Right atrium auricular region (tissue), 2 donors: ENCODE measurements at places on chromosomes 5 and 9. TPM values are rescaled to one million over a fixed set of nuclear protein-coding genes. Genes with fewer than 3 reads are reported as not detected.

DNA sequence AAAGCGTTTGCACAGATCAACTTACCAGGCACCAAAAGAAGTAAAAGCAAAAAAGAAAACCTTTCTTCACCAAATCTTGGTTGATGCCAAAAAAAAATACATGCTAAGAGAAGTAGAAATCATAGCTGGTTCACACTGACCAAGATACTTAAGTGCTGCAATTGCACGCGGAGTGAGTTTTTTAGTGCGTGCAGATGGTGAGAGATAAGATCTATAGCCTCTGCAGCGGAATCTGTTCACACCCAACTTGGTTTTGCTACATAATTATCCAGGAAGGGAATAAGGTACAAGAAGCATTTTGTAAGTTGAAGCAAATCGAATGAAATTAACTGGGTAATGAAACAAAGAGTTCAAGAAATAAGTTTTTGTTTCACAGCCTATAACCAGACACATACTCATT, 36.4 kb upstream of the CCDC152 start:
- no peaks in the 10 kb centered on the region for H3K27me3 ChIP-seq
- no peaks in the 10 kb centered on the region for H3K4me1 ChIP-seq
- H3K27ac ChIP-seq = no peak overlapping the region
- peaks cover 5% of the 10 kb centered on the region for H3K36me3 ChIP-seq
- DNase-seq = no peak

DNA sequence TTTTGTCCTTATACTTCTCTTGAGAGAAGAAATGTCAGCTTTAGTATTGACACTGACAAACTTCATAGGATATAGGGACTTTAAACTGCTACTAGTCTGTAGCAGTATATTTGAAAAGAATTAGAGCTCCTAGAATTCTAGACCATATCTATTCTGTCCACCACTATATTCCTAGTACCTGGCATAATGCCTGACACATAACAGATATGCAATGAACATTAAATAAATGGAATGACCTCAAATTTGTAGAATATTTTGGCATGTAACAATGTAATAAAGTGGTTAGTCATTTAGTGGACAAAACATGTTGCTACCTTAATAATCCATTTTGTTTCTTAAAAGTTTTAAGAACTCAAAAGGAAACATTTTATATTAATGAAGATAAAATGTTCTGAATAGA, 57.5 kb downstream of the HOMER1 start:
- no peak overlapping the region for H3K4me3 ChIP-seq
- H3K27ac ChIP-seq = no peak overlapping the region
- DNase-seq = no peak
- peaks cover 4% of the 10 kb centered on the region for H3K4me1 ChIP-seq
- H3K27me3 ChIP-seq = no peaks in the 10 kb centered on the region

DNA sequence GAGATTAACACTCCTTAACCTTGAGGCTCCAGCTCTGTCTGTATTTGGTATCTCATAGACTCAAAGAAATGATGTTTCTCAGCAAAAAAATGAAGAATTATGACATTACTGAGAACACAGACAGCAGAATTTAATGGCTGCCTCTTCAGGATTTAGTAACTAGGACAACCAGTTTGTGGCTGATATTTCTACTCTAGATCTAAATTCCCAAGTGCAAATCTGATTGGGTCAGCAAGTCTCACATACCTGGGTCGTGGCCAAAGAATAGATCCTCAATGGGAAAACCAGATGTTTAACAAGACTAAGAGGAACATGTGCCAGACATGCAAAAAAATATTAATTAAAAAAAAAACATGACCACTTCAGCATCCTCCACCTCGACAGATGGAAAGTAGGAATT, 608.9 kb downstream of the DTWD2 start:
- H3K27me3 ChIP-seq = no peaks in the 10 kb centered on the region
- no peak overlapping the region for H3K4me3 ChIP-seq
- DNase-seq = no peak
- no peaks in the 10 kb centered on the region for H3K36me3 ChIP-seq
- H3K4me1 ChIP-seq = no peaks in the 10 kb centered on the region
- no peak overlapping the region for H3K27ac ChIP-seq

- no peak for DNase-seq
- H3K36me3 ChIP-seq = no peaks in the 10 kb centered on the region
- H3K27me3 ChIP-seq = no peaks in the 10 kb centered on the region
- no peak overlapping the region for H3K27ac ChIP-seq
- H3K4me1 ChIP-seq = no peaks in the 10 kb centered on the region
These were observed 213.9 kb upstream of the TBCA start for GRCh38 chr5:77990020-77990419.

GRCh38 chr9:123864251-123864650, 65.7 kb downstream of the DENND1A start:
- no peak overlapping the region for H3K27ac ChIP-seq
- DNase-seq = no peak
- no peaks in the 10 kb centered on the region for H3K27me3 ChIP-seq
- no peak overlapping the region for H3K4me3 ChIP-seq
- H3K4me1 ChIP-seq = no peaks in the 10 kb centered on the region

The SLC6A18 gene
- not detected for total RNA-seq

The PCDHGB2 gene
- total RNA-seq = 5.2 TPM

DNA sequence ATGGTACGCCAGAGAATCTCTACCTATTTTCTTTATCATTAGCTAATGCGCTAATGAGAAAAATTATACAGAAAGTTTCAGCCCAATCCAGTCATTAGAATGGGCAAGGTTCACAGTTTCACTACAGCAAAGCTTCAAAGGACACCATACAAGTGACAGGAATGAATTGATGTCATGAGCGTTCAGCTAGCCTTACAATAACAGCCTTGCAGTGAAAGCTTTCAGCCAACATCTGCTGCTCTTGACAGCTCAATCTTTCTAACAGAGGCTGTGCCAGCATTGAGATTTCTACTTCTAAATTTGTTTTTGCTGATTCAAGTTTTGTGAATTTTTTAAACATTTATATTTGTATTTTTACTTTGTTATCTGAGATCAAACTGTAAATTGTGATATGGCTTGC, 302.4 kb upstream of the FAM174A start:
- no peaks in the 10 kb centered on the region for H3K27me3 ChIP-seq
- no peaks in the 10 kb centered on the region for H3K36me3 ChIP-seq
- H3K4me1 ChIP-seq = no peaks in the 10 kb centered on the region

DNA sequence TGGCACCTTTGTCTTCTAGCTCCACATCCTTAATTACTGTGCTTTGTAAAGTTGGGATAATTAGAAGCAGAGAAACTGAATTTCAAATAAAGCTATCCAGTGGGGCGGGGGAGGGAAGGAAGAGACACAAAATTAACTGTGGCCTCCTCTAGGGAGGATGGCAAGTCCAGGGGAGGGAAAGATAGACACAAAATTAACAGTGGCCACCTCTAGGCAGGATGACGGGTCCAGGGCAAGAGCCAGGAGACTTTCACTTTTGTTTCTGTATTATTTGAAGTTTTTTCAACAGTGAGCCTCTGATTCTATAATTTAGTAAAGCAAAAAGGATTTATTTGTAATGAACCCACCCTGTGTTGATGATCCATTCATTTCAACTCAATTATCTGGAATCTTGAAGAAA, 335.9 kb downstream of the MSX2 start:
- H3K36me3 ChIP-seq = no peaks in the 10 kb centered on the region
- no peaks in the 10 kb centered on the region for H3K4me1 ChIP-seq
- H3K4me3 ChIP-seq = peak overlapping the region; percentile 17
- H3K27me3 ChIP-seq = no peaks in the 10 kb centered on the region
- DNase-seq = no peak

The MAT2B gene
- 47.6 TPM for total RNA-seq

GRCh38 chr5:11000515-11001353, 239.7 kb upstream of the DAP start:
- H3K27me3 ChIP-seq = no peaks in the 10 kb centered on the region
- DNase-seq = no peak
- no peaks in the 10 kb centered on the region for H3K4me1 ChIP-seq
- H3K36me3 ChIP-seq = no peaks in the 10 kb centered on the region
- H3K4me3 ChIP-seq = no peak overlapping the region

DNA sequence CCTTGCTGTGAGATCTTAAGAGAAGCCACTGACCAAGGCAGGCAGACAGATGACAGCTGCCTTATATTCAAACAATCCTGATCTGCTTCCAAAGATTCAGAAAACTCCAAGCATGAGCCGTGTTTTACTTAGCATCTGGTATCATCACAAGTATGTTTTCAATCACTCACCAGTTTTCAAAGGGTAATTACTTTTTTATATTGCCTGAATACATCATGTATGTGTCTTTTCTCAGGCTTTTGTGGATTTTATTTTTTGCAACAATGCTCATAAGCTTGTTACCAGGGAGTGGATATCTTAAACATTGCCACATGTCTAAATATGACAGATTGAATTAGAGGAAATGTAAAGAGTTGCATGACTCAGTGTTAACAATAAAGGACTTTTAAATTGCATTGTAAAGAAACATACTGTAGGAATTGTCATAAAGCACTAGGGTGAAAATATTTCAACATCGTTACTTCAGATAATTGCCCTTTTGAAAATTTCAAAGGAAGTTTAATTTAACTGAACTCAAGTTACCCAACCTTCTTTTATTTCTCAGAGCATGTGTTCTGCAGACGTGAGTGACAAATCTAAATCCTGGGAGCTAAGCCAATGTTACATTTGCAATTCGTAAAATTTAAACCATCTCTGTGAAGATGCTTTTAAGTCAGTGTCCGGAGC, 326.1 kb downstream of the PLK2 start:
- no peak for DNase-seq
- H3K4me1 ChIP-seq = no peaks in the 10 kb centered on the region
- no peak overlapping the region for H3K27ac ChIP-seq
- H3K4me3 ChIP-seq = no peak overlapping the region
- H3K36me3 ChIP-seq = no peaks in the 10 kb centered on the region

The SV2C gene
- total RNA-seq = 0.15 TPM

- H3K36me3 ChIP-seq = no peaks in the 10 kb centered on the region
- no peaks in the 10 kb centered on the region for H3K27me3 ChIP-seq
These were observed 12.4 kb downstream of the AHRR start for GRCh38 chr5:333945-334344.

The TCF7 gene
- 1.7 TPM for total RNA-seq

- H3K4me1 ChIP-seq = no peaks in the 10 kb centered on the region
- no peaks in the 10 kb centered on the region for H3K36me3 ChIP-seq
- peak overlapping the region; percentile 98 for H3K27ac ChIP-seq
- peak overlapping the region; percentile 91 for H3K4me3 ChIP-seq
- H3K27me3 ChIP-seq = no peaks in the 10 kb centered on the region
These were observed 664 bp upstream of the ARSB start for GRCh38 chr5:78985725-78986223.

DNA sequence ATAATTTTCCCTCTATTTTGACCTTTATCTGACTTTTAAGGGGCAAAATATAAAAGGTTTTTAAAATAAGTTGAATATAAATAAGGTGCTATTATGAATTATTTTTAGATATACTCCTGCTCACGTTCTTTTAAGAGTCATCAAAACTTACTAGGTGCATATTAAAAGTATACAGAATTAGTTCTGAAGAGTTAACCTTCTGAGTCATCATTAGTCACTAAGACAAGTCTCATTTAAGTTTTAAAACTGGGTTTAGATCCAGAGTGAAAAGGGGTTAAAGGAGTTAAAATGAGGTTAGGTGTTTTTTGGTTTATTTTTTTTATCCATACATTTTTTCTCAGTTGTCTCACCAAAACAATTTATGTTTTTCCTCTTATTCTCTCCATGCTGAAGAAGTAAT, 41.7 kb downstream of the SMIM15 start:
- DNase-seq = no peak

The CTXN3 gene
- not detected for total RNA-seq

GRCh38 chr9:1179366-1179765, 129.2 kb downstream of the DMRT2 start:
- H3K4me1 ChIP-seq = no peaks in the 10 kb centered on the region
- no peaks in the 10 kb centered on the region for H3K27me3 ChIP-seq
- H3K4me3 ChIP-seq = no peak overlapping the region

DNA sequence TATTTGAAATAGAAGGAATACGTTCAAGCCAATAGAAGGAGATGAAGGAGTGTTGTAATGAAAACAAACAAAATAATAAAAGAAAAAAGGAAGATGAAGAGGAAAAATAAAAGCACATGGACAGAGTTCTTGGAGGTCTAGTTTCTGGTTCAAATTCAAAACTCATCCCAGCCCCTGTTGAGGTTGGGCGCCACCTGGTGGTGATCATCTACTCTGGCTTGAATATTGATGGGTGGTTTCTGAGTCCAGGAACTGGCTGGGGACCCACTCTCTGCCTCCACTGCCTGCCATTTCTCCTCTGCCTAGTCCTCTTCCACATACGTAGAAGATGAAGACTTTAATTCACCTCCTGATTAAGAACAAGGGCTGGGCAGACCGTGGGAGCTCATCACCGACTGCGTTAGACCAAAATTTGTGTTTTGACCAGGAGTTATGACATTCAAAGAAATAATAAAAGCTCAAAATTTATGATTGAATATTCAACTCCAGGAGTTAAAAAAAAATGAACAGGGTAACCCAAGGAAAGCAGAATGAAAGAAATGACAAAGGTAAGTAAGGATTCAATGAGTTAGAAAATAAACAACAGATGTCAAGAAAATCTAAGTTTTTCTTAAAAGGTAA, 99.0 kb upstream of the SLC1A3 start:
- no peaks in the 10 kb centered on the region for H3K36me3 ChIP-seq

- no peaks in the 10 kb centered on the region for H3K36me3 ChIP-seq
- DNase-seq = no peak
- peaks cover 26% of the 10 kb centered on the region for H3K4me1 ChIP-seq
- no peak overlapping the region for H3K4me3 ChIP-seq
These were observed 42.7 kb upstream of the IER5L start for GRCh38 chr9:129220771-129221170.

DNA sequence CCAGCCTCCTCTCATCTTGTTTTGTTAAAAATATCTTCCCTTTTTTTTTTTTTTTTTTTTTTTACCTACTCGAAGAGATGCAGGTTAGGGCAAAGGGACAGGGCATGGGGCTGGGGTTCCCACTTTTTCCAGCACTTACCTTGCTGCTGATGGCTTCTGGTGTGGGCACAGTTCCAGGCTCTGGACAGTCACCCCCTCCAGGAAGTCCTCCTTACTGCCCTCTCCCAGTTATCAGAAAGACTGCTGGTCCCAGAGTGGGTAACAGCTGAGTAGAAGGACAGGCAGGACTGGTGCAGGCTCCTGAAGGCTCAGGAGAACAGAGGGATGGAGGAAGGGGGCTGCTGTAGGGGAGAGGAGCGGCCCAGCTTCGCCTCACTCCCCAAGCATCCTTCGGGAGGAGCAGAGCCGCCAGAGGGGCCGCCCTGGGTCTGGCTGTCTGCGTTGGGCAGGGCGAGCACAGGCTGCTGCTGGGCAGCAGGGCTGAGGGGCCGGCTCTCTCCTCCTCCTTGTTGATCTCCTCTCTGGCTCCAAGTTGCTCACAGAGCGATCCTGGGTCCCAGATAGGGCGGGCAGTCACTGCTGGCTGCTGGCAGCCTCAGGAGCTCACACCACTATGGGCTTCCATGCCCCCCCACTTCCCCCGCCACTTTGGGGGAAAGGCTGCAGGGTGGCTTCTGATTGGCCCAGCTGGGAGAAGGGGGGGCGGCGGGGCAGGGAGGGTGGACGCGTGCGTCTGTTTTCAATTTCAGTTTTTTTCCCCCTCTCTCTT, at the start of gene PDGFRB:
TSS of gene PDGFRB (minus strand) at position 588 of the 769 bp plus-strand sequence. CDS start 18,798 bp downstream, outside the sequence.
- H3K4me3 ChIP-seq = peak within 1 kb of the TSS; percentile 49
- no peaks in the 10 kb centered on the region for H3K4me1 ChIP-seq
- DNase-seq = peak; percentile 92
- H3K27ac ChIP-seq = peak within 1 kb of the TSS; percentile 88
- H3K36me3 ChIP-seq = no peaks in the 10 kb centered on the region

- H3K36me3 ChIP-seq = no peaks in the 10 kb centered on the region
- H3K27ac ChIP-seq = no peak overlapping the region
- H3K27me3 ChIP-seq = no peaks in the 10 kb centered on the region
- no peak overlapping the region for H3K4me3 ChIP-seq
- peak; percentile 42 for DNase-seq
These were observed 35.3 kb downstream of the THBS4 start for GRCh38 chr5:80070338-80071056.

- H3K4me1 ChIP-seq = no peaks in the 10 kb centered on the region
- no peaks in the 10 kb centered on the region for H3K36me3 ChIP-seq
- no peak overlapping the region for H3K4me3 ChIP-seq
These were observed 59.4 kb upstream of the ERBIN start for GRCh38 chr5:65866837-65867521.
